Mesothelial cell of epicardium (in vitro differentiated cells): ENCODE measurements at places on chromosomes 5 and 9. TPM values are rescaled to one million over a fixed set of nuclear protein-coding genes. Genes with fewer than 3 reads are reported as not detected.

Gene PCDHGA5
- total RNA-seq = 0.51 to 0.66 TPM (median 0.52 TPM) in 3 replicates

Gene RFESD
- 3.4 to 4.2 TPM (median 3.5 TPM) in 3 replicates for total RNA-seq

DNA sequence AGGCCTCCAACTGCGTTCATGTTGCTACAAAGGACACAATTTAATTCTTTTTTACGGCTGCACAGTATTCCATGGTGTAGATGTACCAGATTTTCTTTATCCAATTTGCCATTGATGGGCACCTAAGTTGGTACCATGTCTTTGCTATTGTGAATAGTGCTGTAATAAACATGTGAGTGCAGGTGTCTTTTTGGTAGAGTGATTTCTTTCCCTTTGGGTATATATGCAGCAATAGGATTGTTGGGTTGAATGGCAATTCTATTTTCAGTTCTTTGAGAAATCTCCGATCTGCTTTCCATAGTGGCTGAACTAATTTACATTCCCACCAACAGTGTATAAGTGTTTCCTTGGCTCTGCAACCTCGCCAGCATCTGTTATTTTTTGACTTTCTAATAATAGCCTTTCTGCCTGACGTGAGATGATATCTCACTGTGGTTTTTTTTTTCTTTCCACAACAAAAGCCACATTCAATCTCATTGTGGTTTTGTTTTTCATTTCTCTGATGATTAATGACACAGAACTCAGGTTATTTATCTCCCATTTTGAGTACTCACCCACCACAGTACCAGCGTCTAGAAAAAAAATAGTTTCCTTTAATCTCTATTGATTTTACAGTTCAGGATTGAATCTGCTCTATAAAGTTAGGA, 21.9 kb downstream of the ARRDC3 start:
- H3K27ac ChIP-seq = no peak overlapping the region
- H3K4me1 ChIP-seq = peaks cover 5% of the 10 kb centered on the region
- no peak overlapping the region for H3K4me3 ChIP-seq
- DNase-seq = no peak
- no peaks in the 10 kb centered on the region for H3K36me3 ChIP-seq

DNA sequence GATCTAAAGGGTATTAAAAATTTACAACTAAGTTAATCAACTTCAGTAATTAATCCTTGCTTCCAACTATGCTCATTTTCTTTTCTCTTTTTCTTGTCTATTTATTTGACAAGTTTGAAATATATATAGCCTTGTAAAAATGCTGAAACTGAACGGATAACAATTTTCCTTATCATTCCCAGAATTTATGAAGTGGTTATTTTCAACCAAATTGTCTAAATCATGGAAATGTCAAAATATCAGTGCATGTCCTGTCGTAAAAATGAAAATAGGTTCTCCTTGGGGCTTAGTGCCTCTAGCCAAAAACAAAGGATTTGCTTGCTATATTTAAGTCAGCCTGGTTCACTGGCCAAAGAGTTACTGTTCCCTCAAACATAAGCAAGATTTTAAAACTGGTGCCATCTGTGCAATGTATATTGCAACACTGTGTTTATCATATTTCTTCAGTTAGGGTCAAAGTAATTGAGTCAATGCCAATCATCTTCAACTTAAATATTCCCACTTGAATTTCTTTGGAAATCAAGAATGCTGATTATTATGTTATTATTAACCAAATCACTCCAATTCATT, 798.3 kb downstream of the MAT2B start:
- H3K27me3 ChIP-seq = peaks cover 4% of the 10 kb centered on the region
- DNase-seq = no peak
- peaks cover 32% of the 10 kb centered on the region for H3K4me1 ChIP-seq
- no peak overlapping the region for H3K27ac ChIP-seq
- H3K4me3 ChIP-seq = no peak overlapping the region

DNA sequence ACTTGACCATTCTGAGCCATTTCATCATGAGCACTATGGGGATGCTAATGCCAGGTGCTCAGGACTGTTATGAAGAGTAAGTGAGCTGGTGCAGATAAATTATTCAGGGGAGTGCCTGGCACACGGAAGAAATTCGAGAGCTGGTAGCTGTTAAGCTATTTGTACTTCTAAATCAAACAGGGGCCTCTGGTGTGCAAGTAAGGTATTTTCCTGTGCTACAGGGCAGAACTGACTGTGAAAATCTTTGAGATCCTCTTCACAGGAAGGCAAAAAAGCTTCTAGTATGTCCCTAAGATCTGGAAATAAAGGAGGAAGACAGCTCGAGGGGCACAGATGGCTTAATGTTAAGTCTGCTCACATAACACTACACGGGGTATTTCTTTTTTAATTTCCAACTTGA, 106.3 kb upstream of the SPOCK1 start:
- H3K27me3 ChIP-seq = peaks cover 82% of the 10 kb centered on the region
- H3K36me3 ChIP-seq = no peaks in the 10 kb centered on the region
- H3K4me1 ChIP-seq = no peaks in the 10 kb centered on the region
- no peak overlapping the region for H3K27ac ChIP-seq
- H3K4me3 ChIP-seq = no peak overlapping the region
- DNase-seq = no peak

DNA sequence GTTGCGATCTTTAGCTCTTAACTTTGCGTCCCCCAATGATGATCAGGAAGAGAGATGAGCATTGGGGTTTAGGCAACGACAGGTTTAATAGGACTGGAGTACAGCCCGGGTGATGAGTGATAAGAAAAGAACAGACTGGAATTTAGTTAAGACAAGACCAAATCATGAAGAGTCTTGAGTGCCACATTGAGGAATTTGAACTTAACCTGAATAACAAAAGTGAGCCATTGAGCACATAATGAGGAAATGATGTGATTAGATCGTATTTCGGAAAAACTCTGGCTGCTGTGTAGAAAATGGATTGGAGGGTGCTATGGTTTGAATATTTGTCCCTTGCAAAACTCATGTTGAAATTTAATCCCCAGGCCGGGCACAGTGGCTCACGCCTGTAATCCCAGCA, 83.2 kb upstream of the MELK start:
- H3K27ac ChIP-seq = no peak overlapping the region
- DNase-seq = no peak
- H3K27me3 ChIP-seq = no peaks in the 10 kb centered on the region

DNA sequence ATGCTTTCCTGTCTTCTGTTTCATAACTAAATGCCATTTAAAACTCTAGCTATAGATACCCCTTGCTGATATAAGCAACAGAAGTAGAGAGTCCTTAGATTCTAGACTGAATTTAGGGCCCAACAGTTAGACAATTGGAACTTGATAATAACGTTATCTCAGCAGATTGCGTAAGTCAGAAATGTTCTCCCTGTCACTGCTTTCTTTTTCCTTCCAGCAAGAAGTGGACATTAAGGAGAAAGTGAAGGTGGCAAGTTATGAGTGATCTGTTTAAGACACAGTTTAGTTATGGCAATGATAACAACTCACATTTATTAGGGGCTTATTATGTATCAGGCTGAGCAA, 6.9 kb upstream of the GLIS3 start:
- H3K4me3 ChIP-seq = no peak overlapping the region
- H3K4me1 ChIP-seq = peaks cover 20% of the 10 kb centered on the region
- peaks cover 4% of the 10 kb centered on the region for H3K27me3 ChIP-seq
- H3K36me3 ChIP-seq = no peaks in the 10 kb centered on the region

- no peak overlapping the region for H3K27ac ChIP-seq
- no peak overlapping the region for H3K4me3 ChIP-seq
- no peak for DNase-seq
- H3K4me1 ChIP-seq = peaks cover 7% of the 10 kb centered on the region
- no peaks in the 10 kb centered on the region for H3K27me3 ChIP-seq
- no peaks in the 10 kb centered on the region for H3K36me3 ChIP-seq
Measured at GRCh38 chr5:67253911-67254310, 57.3 kb upstream of the CD180 start.

DNA sequence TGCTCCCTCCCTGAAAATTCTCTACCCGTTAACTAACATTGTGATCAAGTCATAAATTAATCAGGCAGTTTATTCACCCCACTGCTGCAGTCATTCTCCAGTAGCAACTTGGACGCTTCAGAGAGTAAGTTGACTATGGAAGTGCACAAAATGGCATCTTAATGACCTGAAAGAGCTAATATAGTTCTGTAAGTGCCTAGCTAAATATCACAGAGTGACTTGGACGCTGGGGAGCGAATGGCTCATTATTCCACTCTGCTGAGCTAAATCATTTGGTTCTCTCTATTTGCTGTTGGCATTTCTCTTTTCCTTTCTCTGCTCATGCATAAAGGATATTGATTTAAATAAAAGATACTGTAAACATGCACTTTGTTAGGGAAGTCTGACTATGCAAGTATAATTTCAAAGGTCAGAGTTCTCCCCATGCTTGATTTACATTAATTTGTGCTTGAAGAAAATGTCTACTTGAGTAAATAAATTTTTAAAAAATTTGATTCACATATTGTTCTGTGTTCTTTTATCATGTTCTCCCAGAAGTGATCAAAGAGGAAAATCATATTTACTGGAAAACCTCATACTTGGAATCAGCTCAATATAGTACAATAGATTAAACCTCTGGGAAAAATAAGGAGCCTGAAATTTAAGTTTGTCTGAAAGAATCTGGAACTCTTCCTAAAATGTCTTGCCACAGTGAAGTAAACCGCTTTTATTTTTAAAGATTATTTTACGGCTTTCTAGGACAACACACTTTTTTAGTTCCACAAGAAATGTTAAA, 169.5 kb upstream of the HAPLN1 start:
- H3K4me3 ChIP-seq = no peak overlapping the region
- no peak overlapping the region for H3K27ac ChIP-seq
- H3K27me3 ChIP-seq = no peaks in the 10 kb centered on the region
- no peak for DNase-seq
- H3K36me3 ChIP-seq = no peaks in the 10 kb centered on the region
- no peaks in the 10 kb centered on the region for H3K4me1 ChIP-seq

GRCh38 chr5:68329554-68330255, 114.1 kb downstream of the PIK3R1 start:
- H3K27ac ChIP-seq = no peak overlapping the region
- H3K4me1 ChIP-seq = peaks cover 14% of the 10 kb centered on the region
- no peaks in the 10 kb centered on the region for H3K27me3 ChIP-seq
- H3K4me3 ChIP-seq = no peak overlapping the region
- no peak for DNase-seq

- peaks cover 9% of the 10 kb centered on the region for H3K36me3 ChIP-seq
- no peak overlapping the region for H3K4me3 ChIP-seq
- H3K4me1 ChIP-seq = no peaks in the 10 kb centered on the region
- no peak overlapping the region for H3K27ac ChIP-seq
- no peak for DNase-seq
Measured at GRCh38 chr9:81292056-81292805, 397.1 kb downstream of the TLE1 start.
